ENCODE measurements at places on chromosomes 7 and 10. TPM values are rescaled to one million over a fixed set of nuclear protein-coding genes. Genes with fewer than 3 reads are reported as not detected.

The ECHS1 gene
- 80.6 TPM for total RNA-seq

The SMKR1 gene
- total RNA-seq: 1.4 TPM

The ARHGAP21 gene
- total RNA-seq: 55.4 TPM

The MYOF gene
- 8.9 TPM for total RNA-seq

The ITIH5 gene
- 14.2 TPM for total RNA-seq

The PRSS37 gene
- not detected for total RNA-seq

The PNLIPRP2 gene
- 0.34 TPM for total RNA-seq

The NYAP1 gene
- total RNA-seq: 0.53 TPM

The IL15RA gene
- 0.24 TPM for total RNA-seq

The NACAD gene
- total RNA-seq: 0.16 TPM

The JAKMIP3 gene
- 0.03 TPM for total RNA-seq

The LRMDA gene
- 70.7 TPM for total RNA-seq

The KNDC1 gene
- total RNA-seq: 0.34 TPM
